ENCODE measurements at places on chromosomes 2 and 18.

- DNase-seq = no peak
These were observed 16.9 kb upstream of the PAIP2B start for GRCh38 chr2:71243634-71244301.

- DNase-seq = no peak
These were observed 133.8 kb downstream of the AGAP1 start for GRCh38 chr2:235627682-235628081.

DNA sequence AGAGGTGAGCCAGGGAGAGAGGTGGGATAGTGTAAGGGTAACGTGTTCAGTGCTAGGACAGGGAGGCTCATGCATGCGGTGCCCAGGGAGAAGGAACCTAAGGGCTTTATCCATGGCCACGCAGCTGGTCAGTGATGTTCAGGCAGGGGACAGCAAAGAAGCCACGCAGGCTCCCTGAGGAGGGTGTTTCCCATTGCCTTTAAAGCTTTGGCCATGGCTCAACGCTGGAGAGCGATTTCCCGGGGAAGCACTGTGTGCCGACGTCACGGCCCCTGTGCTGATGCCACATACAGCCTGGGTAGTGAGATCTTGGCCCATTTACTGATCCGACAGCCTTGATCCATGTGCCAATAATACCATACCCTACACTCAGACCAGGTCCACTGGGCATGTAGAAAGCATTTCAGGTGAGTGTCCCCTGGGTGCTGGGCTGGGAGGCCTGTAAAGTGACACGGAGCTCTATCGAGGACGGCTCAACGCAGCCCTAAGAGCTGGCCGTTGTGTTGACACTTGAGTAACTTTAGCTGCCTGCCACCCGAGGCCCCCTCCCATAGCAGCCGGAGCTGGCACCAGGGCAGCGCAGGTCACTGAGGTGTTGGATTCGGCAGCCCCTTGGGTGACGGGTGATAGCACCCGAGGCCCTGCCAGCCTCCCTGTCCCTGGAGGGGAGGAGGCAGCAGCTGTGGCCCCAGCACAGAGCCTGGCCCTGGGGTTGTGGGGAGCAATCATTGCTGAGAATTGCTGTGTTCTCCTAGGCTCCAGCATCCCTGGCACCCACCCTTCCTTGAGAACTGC, 41.4 kb downstream of the PDIA6 start:
- no peak for DNase-seq

- no peak for DNase-seq
These were observed 15.6 kb upstream of the ASAP2 start for GRCh38 chr2:9191041-9191481.

- no peak for DNase-seq
These were observed 726 bp downstream of the C2orf69 start for GRCh38 chr2:199911877-199912161.

- DNase-seq = no peak
These were observed 11.4 kb upstream of the SRBD1 start for GRCh38 chr2:45622336-45623075.

- DNase-seq = no peak
These were observed 243.1 kb upstream of the SLC39A10 start for GRCh38 chr2:195413944-195414343.

- DNase-seq = no peak
These were observed 16.3 kb downstream of the GKN2 start for GRCh38 chr2:68936427-68936826.

DNA sequence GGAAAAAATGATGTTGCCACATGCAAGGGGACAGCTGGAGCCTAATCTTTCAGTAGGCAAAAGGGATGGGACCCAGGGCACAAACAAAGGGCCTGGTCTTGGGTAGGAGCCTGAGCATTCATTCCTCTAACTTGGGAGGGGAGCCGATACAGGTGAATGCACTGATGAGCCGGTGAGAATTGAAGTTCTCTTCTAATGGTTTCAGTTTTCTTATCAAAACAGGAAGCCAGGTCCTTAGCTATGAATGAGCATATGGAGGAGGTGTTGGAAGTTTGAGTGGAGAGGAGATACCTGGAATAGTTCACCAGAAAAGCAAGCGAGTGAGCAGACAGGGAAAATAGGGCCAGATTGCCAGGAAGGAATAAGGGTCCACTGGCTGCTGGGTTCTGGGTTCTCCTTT, 10.1 kb downstream of the DPP4 start:
- no peak for DNase-seq

DNA sequence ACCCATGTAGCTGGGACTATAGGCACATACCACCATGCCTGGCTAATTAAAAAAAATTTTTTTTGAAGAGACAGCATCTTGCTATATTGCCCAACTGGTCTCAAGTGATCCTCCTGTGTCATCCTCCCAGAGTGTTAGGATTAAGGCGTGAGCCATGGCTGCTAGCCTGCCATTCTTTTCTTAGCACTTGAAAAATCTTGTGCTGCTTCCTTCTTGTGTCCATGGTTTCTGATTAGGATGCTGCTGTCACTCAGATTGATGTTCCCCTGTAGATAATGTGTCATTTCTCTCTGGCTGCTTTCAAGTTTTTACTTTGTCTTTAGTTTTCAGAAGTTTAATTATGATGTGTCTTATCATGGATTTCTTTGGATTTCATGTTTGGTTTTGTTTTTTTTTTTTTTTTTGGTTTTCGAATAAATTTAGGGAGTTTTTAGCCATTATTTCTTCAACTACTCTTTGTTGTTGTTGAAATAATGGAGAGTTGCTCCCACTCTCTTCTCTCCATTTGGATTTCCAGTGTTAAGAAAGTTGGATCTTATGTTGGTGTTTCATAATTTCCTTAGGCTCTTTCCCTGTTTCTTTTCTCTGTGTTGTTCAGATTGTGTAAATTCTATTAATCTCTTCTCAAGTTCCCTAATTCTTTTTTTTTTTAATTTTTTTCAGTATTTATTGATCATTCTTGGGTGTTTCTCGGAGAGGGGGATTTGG, 2.5 kb downstream of the ATP9B start:
- no peak for DNase-seq

All from activated CD4-positive, CD25-positive, alpha-beta regulatory T cell (primary cell).